AG10803 (cell line): ENCODE measurements at places on chromosomes 6 and 20.

- DNase-seq, result no peak
These were observed 2.7 kb upstream of the TUBB2A start for GRCh38 chr6:3159805-3160781.

DNA sequence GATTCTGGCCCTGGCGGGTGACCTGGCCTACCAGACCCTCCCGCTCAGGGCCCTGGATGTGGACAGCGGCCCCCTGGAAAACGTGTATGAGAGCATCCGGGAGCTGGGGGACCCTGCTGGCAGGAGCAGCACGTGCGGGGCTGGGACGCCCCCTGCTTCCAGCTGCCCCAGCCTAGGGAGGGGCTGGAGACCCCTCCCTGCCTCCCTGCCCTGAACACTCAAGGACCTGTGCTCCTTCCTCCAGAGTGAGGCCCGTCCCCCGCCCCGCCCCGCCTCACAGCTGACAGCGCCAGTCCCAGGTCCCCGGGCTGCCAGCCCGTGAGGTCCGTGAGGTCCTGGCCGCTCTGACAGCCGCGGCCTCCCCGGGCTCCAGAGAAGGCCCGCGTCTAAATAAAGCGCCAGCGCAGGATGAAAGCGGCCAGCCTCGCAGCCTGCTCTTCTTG, 868 bp upstream of the SLC2A4RG start:
- peak; percentile 12 for DNase-seq

DNA sequence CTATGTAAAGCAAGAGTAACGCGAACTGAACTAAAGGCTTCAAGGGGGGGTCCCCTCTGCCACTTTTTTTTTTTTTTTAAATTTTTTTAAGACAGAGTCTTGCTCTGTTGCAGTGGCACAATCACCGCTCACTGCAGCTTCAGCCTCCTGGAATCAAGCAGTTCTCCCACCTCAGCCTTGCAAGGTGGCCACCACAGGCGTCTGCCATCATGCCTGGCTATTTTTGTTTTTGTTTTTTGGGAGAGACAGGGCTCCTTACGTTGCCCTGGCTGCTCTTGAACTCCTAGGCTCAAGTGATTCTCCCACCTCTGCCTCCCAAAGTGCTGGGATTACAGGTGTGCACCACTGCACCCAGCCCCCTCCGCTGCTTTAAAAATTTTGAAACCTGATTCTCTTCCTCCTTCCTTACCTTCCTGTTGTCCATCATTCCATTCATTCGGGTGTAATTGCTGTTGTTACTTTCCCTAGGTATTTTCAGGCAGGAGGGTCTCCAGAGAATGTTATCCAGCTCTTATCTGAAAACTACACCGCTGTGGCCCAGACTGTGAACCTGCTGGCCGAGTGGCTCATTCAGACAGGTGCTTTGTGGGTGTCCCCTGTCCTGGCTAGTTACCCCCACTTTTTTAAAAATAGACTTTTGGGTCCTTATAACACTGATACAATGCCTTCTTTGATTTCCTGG, 5.4 kb downstream of the NELFCD start:
- no peak for DNase-seq

DNA sequence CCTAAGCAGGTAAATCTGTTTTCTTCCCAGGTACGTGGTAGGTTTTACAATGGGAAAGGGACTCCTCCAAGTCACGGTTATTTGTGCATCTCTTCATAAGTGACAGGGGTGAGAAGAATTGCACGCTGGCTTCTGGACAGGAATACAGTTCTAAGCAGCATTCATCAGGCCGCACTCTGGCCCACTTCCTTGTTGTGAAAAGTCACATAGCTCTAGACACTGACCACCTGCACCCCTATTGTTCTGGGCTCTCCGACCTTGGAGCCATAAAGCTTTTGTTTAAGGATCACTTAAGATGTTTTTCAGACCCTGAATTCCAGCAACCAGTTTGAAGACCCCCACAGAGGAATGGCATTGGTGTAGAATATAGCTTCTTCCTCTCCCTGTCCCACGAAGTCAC, 31.4 kb downstream of the RAMACL start:
- no peak for DNase-seq

GRCh38 chr20:3652221-3652620, 11.0 kb downstream of the GFRA4 start:
- DNase-seq, result no peak

DNA sequence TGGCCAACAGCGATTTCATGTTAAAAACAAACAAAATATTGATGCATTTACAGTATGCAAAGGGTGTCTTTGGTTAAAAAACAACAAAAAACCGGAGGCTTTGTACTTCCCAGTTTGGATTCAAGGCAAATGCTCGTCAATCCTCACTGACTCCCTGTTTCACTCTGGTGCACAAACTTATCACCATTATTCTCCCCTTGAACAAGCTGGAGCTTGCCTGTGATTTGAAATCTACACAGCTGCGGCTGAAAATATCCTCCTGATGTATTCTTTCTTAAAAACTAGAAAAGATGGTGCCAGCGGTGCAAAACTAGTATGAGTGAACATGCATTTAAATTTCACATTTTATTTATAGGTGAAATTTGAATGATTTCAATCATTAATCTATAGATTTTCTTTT, 3.3 kb downstream of the PERP start:
- no peak for DNase-seq

- DNase-seq, result no peak
These were observed 26.2 kb upstream of the ENPP4 start for GRCh38 chr6:46103441-46104115.

DNA sequence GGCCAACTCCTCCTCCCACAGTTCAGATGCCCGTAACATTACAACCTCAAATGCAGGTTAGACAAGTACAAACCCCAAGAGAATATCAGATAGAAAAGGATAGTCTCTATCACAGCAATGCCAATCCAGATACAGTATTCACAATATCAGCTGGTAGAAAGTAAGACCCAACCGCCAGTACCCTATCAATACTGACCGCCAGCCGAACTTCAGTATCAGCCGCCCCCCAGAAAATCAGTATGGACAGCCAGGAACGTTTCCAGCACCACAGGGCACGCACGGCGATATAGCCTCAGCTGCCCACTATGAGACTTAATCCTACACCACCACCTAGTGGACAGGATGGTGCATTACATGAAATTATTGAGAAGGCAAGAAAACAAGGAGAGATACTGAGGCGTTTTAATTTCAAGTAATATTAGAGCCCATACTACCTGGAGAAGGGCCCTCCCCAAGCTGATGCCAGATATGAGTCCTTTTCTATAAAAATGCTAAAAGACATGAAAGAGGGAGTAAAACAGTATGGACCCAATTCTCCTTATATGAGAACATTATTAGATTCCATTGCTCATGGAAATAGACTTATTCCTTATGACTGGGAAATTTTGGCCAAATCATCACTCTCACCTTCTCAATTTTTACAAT, 17.6 kb upstream of the EIF2S2 start:
- DNase-seq, result peak; percentile 69

DNA sequence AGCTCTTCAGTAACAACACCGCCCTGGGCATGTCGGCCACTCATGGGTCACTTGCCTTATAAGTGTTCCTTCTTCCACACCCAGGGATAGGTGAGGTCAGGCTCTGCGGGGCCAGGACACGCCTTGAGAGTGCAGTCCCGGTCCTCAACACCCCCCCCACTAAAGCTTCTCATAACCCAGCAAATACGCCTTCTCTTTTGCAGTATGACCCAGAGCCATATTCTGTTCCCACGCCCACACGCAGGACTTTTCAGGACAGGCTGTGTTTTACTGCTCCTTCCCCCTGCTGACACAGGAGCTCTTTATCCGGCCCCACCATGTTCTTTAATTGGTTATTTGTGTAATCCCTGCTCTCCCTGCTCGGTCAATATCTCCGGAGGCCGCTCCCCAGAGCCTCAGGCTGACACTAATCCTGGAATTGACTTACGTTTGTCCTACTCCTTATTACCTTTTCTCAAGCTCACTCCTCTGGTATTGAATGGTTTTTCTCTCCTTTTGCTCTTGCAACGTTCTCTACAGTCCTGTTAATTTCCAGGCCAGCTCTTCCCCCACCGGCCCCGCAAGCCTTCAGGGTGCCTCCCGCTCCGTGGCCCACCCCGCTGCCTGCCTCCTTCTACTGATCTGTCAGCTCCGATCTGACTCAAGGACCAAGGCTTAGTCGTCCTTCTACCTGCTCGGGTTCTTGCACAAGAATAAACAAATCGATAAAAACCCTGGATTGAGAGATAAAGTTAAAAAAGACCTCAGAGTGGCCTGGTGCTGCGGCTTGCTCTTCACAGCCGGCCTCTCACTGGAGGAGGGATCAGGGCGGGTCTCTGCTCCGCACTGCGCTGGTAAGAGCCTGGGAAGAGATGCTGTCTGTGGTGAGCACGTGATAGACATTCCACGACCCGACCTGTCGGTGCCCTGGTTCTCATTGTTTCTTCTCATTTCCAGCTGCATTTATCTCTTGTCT, 357.5 kb downstream of the ZFAND3 start:
- no peak for DNase-seq

DNA sequence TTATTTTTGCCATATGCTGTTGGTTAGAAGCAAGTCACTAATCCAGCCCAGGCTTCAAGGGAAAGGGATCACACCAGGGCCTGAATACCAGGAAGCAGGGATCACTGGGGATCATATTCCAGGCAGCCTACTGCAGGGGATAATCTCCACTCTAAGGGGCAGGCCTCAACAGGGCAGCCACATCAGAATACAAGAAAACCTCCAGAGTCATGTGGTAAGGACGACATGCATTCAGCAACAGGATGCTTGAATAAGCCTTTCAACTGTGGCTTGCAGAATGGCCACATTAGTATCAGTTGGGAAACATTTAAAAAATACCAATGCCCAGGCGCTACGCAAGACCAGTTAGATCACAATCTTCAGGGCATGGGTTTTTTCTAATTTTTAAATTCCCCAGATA, 109.1 kb downstream of the LY86 start:
- DNase-seq, result peak; percentile 29

DNA sequence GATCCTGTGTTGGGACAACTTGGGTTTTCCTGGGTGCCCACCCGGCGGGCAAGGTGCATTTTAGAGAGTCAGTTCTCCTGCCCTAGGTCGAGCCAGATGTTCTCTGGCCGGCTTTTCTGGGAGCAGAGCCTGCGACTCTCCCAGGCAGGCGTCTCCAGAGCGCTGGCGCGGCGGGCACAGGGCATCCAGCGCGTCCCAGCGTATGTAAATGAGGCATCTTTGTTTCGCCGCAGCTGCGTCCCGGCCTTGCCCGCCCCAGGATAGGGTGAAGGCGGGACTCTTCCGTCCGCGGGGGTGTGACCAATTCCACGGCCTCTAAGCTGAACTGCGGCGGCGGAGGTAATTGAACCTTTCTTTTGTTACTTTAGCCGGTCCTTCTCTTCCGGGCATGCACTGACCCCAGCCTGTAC, 9.1 kb downstream of the GRIK2 start:
- DNase-seq, result no peak

- peak; percentile 62 for DNase-seq
These were observed 195.8 kb upstream of the ZNF184 start for GRCh38 chr6:27668442-27669294.

- DNase-seq, result peak; percentile 7
These were observed 38.8 kb upstream of the SPACA1 start for GRCh38 chr6:88008831-88009231.

DNA sequence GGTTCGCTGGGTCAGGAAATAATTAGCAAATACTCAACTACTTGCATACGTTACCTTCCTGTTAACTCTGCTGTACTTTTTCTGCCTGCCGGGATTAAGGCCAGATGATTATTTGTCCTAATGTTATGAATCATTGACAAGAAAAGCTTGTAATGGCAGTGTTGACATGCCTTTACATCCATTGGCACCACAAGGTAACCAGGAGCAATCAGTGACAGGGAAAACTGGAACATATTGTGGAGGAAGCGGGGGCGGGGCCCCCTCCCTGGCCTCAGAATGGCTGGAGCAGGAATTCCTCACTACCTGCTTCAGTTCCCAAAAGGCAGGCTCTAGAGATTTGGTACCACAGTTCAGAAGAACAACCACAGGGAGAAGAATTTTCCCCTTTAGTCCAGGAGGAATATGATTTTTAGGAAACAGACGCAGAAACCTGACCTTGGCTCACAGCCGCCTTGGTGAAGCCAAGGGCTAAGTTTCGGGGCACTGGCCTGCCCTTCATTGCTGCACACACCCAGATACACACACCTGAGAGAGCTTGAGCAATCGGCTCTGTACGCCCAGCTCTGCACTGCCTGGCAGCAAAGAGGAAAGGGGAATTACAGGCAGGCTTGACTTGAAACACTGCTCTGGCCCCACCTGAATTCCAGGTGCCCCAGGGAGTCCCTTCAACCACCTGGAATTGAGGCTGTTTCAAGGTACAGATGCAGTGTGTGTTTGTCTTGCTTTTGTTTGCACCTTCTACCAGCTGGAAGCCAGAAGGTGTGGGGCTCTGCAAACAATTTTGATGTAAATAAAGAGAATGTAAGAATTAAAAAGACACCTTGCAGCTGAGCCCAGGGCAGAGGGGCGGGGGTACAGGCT, 89.8 kb downstream of the MYB start:
- no peak for DNase-seq

GRCh38 chr20:3454831-3455230, 16.0 kb upstream of the ATRN start:
- DNase-seq, result no peak

- DNase-seq, result no peak
These were observed 1.1 kb upstream of the PBX2 start for GRCh38 chr6:32190911-32191677.

DNA sequence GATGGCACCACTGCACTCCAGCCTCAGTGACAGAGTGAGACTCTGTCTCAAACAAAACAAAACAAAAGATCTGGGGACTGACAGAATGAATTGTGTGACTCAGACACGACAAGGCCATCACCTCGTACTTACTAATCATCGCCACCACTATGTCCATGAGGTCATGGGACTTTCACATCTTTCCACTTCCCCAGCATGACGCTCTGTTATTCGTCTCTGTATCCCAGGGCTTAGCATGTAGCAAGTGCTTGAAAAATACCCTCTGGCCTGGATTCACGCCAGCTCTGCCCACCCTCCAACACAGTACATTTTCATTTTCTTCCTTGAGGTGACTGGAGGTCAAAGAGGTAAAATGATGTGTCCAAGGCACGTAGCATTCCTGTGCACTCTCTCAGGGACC, 27.8 kb downstream of the FGD2 start:
- DNase-seq, result no peak

GRCh38 chr6:167491438-167492099, 166.7 kb downstream of the TTLL2 start:
- DNase-seq, result no peak

GRCh38 chr6:12001004-12001705, 11.0 kb upstream of the HIVEP1 start:
- peak; percentile 78 for DNase-seq

- no peak for DNase-seq
These were observed 60.8 kb downstream of the PRDM1 start for GRCh38 chr6:106146852-106147351.

- no peak for DNase-seq
These were observed 911.8 kb downstream of the EPHA7 start for GRCh38 chr6:92507552-92507951.

DNA sequence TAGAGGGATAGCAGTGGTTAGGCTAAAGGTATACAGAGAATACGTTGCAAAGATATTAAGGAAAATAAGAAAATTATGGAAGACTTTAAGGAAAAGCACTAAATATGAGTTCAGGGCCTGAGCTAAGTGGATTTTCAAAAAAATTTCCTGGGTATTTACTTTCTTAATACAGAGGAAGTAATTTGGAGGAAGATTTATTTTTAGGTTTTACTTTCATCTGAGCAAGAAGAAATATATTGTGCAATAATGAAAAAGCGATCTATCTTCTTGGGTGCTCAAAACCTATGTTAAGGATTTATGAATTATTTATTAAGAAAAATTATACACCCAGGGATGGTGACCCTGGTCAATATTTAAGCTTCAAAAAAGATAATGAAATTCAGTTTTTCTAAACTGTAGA, 224.7 kb downstream of the PLCB1 start:
- no peak for DNase-seq

- no peak for DNase-seq
These were observed 2.6 kb upstream of the GID8 start for GRCh38 chr20:62935204-62935967.

- no peak for DNase-seq
These were observed 306.8 kb downstream of the LMBRD1 start for GRCh38 chr6:69489970-69490369.
